ENCODE measurements at places on chromosomes 3 and 15. TPM values are rescaled to one million over a fixed set of nuclear protein-coding genes. Genes with fewer than 3 reads are reported as not detected.
A peak's percentile ranks its signal among the peaks of the same experiment; 100 is the strongest.

GRCh38 chr3:130491431-130491830 lies 25.5 kb upstream of the COL6A6 start:
- DNase-seq: no peak

ADCY5 gene
- total RNA-seq: 0.59 TPM

GRCh38 chr3:50567011-50567385 lies 549 bp downstream of the C3orf18 start:
- no peak for DNase-seq

DNA sequence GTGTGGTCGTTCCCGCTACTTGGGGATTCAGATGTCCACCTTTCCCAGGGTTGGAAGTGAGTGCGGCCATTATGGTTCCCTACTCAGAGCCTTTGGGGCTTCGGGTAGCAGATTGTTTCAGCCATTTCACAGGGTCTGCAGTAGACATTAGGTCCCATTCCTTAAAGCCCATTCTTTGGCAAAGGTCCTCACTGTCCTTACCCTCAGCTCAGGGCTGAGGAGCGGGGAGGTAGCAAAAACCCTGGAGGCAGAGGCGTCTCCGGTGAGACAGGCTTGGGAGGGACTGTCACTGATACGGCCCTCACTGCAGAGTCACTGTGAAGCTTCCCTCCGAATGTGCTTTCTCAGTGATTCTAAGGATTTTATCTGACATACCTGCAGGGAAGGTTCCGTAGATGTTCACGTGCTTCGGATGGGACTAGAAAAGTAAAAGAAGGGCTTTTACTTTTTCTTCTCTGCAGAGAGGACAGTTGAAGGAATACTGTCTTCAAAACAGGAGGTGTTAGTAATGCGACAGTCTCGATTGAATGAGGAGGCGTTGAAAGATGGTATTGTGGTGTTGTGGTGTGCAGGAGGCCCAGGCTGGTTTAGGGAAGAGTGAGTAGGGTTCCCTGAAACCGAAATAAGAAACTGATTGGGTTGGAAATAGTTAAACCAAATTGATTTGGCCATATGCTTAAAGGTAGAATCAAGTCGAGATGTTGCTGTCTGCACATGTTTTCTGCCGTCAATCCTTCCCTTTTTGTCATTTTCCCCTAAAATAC lies 630 bp downstream of the ATP6V1A start:
- no peak for DNase-seq

- DNase-seq: no peak
Measured at GRCh38 chr3:181956122-181956521, 244.4 kb downstream of the SOX2 start.

FAM3D gene
- not detected for total RNA-seq

DNA sequence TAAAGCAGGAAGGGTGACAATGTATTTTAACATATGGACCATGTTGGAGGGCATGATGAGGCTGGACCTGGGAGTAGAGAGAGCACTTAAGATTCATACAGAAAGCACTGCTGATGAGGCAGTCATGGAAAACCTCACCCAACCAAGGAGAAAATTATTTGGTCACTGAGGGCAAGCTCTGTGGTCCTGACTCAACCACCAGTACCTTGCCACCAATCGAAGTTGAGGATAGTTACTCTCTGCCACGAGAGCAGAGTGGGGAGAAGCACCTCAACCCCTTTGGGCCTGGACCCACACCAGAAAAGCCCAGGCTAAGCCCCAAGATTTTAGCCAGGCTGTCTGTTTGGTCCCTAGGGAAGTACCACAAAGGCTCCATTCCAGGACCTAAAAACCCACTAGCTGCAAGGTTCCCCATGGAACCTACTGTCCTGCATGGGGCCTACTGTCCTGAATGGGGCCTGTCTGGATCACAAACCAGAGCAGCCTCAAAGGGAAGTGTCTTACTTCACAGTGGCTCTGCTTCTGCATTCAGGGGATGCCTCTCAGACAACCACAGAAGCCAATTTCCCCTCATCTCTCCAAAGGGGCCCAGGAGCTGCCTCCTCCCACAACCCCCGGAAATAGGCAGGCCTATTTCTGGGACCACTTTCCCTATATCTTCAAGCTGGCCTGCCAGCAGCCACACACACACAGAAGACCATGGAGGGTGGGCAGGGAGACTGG lies 4.2 kb downstream of the CCDC71 start:
- peak; percentile 56 for DNase-seq
